NCI-H2081 treated with DMSO at 0.1 percent for 48 hours (cell line): ENCODE measurements at places on chromosomes 5 and 9.

DNA sequence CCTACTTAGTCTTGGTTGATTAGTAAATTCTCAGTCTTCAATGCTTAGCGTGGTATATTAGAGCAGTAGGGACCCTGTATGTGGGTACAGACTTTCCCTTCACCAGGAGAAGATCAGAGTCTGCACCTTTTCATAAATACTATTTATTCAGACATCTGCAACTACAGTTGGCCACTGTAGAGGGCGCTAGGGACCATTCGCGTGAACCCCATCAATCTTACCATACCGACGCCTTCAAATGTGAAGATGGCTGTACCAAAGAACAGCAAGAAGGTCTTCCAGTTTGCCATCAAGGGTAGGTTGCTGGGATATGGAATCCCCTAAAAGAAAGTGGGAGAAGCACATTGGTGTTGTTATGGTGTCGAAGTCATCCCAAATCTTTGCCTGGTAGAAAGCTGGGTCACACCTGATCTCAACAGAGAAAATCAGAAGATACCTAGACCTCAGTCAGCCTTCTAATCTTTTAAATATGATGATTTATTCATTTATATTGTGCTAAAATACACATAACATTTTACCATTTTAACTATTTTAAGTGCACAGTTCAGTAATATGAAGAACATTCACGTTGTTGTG lies 19.1 kb downstream of the SLC36A3 start:
- DNase-seq = no peak

GRCh38 chr5:111486055-111486454 lies 26.3 kb downstream of the STARD4 start:
- DNase-seq = no peak

DNA sequence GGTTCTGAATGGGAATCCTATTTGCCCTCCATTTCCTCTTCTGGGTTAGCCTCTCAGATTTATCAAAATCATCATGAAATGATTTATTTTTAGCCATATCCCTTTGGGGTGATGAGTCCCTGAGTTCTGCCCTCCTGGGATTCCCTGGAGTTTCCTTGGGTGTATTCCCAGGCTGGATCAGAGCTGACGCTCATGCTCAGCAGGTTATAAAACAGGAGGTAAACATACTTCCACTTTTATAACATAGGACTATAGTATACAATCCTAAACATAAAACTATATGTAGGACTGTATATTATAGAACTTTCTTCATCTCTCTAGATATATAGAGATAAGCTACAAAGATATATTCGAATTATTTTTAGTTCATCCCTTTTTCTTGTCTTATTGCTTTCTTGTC lies 4.4 kb upstream of the PRRX2 start:
- no peak for DNase-seq

DNA sequence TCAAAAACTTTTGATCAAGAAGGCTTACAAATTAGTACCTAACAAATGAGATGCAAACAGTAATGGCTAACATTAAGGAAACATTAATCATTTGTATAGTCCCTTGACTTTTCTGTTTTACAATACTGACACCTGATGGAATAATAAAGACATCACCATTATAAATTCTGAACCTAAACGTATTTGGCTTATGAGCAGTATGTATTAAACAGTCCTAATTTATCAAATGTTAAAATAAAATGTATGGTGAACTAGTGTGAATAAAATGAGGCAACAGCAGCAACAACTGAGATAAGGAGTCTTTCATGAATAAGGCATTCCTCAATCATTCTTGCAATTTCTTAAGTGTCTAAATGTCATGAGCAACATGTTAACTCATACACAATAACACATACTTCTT lies 6.0 kb downstream of the PUM3 start:
- DNase-seq = no peak

GRCh38 chr5:135883441-135883840 lies 12.2 kb downstream of the IL9 start:
- no peak for DNase-seq

DNA sequence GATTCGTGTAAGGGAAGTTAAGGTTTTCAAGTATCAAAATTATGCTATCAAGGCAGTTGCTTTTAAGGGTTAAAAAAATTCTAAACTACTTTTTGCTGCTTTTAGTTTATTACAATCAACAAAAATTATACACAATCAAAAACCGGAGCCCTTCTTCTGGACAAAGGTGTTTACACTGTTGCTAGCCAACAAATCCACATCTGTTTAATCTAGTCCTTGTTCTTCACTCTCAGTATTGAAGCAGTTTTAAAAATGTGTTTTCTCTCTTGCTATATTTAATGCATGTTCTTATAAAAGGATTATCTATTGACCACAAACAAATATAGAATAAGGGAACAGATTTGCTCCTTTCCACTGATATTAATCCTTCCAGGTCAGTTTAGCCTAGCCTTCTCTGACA lies 2.5 kb downstream of the FEM1C start:
- no peak for DNase-seq

- no peak for DNase-seq
These were observed 73.3 kb upstream of the TARS1 start for GRCh38 chr5:33367416-33367815.

GRCh38 chr5:170818232-170818631 lies 34.7 kb downstream of the GABRP start:
- DNase-seq = no peak

- no peak for DNase-seq
These were observed 14.9 kb upstream of the ADAM19 start for GRCh38 chr5:157590478-157590877.

GRCh38 chr5:178108966-178109365 lies 4.4 kb upstream of the N4BP3 start:
- no peak for DNase-seq

GRCh38 chr5:151812757-151813309 lies 41.1 kb downstream of the G3BP1 start:
- no peak for DNase-seq

- DNase-seq = no peak
These were observed 565.7 kb upstream of the WWC1 start for GRCh38 chr5:167725741-167726140.

- DNase-seq = no peak
These were observed 13.3 kb downstream of the HMMR start for GRCh38 chr5:163473635-163474243.

DNA sequence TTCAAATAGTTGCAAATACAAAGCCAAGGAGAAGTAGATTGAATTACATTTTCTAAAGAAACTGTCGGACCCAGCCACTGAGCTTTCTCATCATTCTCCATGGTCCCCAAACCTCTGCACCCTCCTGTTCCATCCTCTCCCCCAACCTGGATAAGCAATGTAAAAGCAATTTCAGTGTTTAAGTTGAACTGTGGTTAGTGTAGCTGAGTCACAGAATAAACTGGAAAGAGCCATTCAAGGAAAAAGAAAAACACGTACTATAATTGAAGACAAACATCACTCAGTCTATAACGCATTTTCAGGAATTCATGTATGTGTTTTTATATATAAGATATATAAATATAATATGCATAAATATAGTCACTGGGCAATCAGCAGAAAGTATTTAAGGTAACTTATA lies 54.1 kb upstream of the TMEM161B start:
- DNase-seq = no peak

- DNase-seq = no peak
These were observed 29.3 kb downstream of the DAB2 start for GRCh38 chr5:39395521-39395920.

GRCh38 chr5:25990771-25991170 lies 1047.6 kb downstream of the CDH9 start:
- no peak for DNase-seq

DNA sequence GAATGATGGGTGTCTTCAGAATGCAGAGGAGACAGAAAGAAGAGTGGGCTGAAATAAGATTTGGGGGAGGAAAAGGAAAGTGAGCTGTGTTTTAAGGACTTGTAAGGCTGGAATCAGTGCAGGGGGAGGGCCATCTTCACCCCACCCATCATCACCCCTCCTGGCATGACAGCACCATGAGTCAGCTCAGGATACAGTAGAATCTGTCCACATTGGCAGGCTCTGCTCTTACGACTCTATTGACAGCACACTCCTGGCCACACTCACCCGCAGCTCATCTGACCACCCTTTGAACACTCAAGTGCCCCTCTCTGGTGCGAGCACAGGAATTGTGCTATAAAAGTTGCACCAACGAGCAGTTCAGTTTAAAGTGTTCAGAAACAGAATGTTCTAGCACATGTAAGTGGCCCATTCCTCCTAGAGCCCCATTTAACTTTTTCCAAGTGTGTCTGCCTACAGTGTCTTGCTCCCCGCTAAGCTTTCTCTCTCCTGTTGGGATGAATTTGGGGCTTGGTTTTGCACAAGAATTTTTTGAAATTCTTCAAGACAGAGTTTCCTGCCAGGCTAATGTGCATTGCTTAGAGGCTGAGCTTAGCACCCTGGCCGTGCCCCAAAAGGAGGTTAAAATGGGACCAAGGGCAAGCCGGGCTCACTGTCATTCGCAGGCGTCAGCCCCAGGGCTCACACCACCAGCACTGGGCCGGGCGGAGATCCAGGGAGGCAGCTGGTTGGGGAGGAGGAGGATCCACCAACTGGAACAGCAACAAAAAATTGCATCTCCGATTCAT lies 12.0 kb downstream of the ADRA1B start:
- no peak for DNase-seq

DNA sequence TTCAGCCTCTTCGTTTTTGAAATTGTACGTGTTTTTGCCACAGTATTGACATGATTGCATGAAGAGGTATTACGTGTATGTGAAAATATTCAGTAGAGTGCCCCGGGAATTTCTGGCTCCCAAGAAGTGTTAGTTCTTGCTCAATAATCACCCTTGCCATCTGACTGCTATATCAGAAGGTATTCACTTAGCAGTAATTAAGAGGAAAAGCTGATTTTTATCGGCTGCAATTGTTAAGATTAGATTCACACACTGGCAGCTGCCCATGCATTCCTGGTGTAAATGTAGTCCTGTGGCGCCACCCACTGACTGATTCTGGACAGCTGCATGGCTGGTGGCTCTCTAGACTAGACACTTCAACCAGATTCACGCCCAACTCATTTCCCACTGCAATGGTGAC lies 440.1 kb upstream of the ADAMTS16 start:
- DNase-seq = no peak

DNA sequence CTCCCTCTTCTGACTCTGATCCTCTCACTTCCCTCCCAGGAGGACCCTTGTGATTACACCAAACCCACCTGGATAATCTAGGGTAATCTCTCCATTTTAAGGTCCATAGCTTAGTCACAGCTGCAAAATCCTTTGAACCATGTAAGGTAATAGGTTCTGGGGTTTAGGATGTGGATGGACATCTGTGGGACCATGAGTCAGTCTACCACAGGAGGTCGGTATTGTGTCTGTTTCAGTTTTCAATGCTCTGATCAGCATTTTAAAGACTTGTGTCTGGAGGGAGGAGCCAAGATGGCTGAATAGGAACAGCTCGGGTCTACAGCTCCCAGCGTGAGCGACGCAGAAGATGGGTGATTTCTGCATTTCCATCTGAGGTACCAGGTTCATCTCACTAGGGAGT lies 112.6 kb downstream of the CAVIN4 start:
- no peak for DNase-seq

- DNase-seq = no peak
These were observed 1.0 kb upstream of the FBXW11 start for GRCh38 chr5:172007175-172008110.

GRCh38 chr9:136944212-136944518 lies 373 bp downstream of the FBXW5 start:
- no peak for DNase-seq

DNA sequence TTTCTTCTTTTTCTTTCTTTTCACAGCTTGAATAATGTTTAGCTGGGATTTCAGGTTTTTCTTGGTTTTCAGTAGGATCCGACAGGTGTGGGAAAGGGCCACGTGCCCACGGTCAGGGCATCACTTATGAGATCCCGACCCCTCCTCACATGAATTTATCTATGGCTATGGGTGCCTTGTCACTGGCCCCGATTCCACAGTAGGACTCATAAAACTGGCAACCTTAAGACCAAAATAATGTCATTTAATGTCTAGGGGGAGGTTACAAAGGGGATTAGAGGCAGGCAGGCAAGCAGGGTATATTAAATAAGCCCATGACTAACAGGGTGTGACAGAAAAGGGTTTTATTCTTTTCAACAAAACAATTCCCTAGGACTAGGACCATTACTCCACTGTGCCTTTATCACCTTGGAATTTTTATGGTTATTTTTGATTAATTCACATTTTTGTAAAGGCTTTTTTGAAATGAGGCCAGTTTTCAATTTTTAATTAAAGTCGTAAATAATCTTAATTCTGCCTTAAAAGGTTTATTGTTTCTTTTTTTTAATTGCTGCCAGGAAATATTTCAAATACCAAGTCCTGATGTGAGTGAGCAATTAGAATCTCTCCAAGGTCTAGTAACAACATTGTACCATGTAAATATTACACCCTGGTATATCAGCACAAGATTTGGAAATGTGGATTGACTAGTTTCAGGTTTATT lies 370.4 kb downstream of the GLIS3 start:
- no peak for DNase-seq

DNA sequence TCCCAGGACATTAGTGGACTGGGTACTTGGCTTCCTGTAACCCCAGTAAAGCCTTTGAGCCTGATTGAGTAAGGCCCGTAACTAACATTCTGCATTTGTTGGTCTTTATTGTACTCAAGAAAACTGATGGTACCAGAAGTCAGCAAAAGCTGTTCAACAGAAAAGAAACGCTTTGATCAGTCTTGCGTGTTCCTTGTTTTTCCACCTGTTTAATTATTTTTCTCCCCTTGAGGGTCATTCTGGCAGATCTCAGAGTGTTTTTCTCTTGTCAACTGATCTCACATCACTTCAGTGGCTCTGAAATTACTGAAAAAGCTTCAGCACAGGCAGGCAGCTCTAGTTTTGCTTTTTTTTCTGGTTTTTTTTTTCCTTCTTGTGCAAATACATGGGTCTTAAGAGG lies 6.1 kb upstream of the TMEM268 start:
- no peak for DNase-seq

- DNase-seq = no peak
These were observed 435.7 kb upstream of the RIOK2 start for GRCh38 chr5:97618721-97619120.

GRCh38 chr5:58404734-58405133 lies 55.2 kb downstream of the PLK2 start:
- no peak for DNase-seq

- no peak for DNase-seq
These were observed 13.7 kb upstream of the ROR2 start for GRCh38 chr9:91963711-91964240.

DNA sequence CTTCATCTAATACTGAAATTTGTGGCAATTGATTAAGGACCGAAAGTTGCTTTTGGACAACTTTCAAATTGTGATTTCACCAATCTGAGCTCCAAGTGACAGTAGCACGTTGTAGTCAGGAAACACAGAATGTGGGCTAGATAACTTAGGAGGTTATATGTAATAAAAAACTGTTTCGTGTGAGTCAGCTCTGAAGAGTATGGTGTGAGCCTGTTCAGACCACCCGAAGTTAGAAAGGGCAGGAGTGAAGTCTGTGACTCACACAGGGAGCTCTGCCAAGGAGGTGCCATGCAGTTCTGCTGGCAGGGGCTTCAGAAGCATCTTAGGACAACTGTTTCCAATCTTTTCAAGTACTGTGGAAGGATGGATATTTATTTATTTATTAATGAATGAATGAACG lies 16.4 kb upstream of the ZBTB34 start:
- no peak for DNase-seq

GRCh38 chr5:174585472-174585871 lies 138.9 kb upstream of the MSX2 start:
- no peak for DNase-seq

GRCh38 chr5:95818181-95819147 lies 4.1 kb downstream of the GLRX start:
- no peak for DNase-seq

GRCh38 chr5:1881098-1881572 lies 1.6 kb downstream of the IRX4 start:
- no peak for DNase-seq

GRCh38 chr9:36987891-36988290 lies 46.2 kb downstream of the PAX5 start:
- no peak for DNase-seq

- no peak for DNase-seq
These were observed 32.1 kb upstream of the SARDH start for GRCh38 chr9:133770076-133770777.
